ENCODE measurements at places on chromosomes 7 and 10.

GRCh38 chr7:115734641-115735040 lies 295.9 kb downstream of the TFEC start:
- no peak for DNase-seq

DNA sequence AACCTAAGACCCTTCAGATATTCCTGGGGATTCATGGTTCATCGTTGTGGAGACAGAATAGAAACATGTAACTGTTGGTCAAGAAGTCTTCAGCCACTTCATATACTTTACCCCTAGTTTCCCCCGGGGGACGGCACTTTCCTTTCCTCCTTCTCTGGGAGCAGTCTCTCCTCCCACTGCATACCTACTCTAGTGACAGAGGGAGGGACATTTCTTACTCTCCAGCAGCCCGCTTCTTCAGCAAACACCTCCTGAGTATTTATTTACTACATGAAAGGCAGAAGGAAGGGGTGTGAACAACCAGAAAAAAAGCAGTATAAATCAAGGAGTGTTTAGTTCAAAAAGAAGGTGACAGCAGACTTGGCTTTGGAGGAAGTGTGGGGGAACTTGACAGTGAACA lies 69.0 kb downstream of the LHFPL3 start:
- no peak for DNase-seq

- no peak for DNase-seq
Measured at GRCh38 chr7:135822376-135822775, 73.8 kb upstream of the FAM180A start.

GRCh38 chr7:401495-401894 lies 111.5 kb downstream of the FOXL3 start:
- DNase-seq: no peak

DNA sequence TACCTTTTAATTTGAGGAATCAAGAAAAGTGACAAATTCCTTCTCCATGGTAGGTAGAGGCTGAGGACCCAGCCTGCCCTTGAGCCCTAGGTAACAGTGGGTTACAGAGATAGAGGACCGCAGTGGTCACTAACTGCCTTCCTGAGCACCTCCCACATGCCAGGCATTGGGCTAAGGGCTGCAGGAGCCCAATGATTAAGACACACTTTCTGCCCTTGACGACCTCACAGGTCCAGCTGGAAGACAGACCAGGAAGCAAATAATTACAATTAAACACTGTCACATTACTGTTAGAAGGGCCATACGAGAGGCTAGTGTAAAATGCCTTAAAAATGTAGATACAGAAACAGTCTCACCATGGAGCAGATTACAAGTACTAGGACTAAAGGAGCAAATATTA lies 156.8 kb upstream of the NFE2L3 start:
- no peak for DNase-seq

- no peak for DNase-seq
Measured at GRCh38 chr7:80078159-80078731, 56.4 kb upstream of the GNAI1 start.

GRCh38 chr7:53311205-53311604 lies 275.8 kb downstream of the POM121L12 start:
- no peak for DNase-seq

DNA sequence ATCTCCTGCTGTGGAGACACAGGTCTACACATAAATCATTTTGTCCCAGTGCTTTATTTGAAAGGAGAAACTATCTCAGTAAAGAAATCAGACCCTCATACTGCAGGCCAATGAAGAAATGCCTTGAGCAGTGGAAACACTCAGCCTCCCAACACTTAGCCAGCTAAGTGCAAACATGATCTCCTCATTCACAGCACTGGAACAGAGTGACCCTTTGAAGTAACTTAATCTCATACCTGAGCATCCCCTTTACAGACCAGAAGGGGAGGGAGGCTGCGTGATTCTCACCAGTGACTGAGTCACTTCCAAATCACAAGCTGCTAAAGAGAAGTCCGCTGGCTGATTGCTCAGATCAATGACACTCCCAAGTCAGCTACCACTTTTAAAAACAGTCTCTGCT lies 4.5 kb downstream of the CHST15 start:
- no peak for DNase-seq

Data from NCI-H1417 treated with DMSO at 0.1 percent for 48 hours (cell line).